Fibroblast of mammary gland (primary cell): ENCODE measurements at places on chromosomes 13 and 19.

DNA sequence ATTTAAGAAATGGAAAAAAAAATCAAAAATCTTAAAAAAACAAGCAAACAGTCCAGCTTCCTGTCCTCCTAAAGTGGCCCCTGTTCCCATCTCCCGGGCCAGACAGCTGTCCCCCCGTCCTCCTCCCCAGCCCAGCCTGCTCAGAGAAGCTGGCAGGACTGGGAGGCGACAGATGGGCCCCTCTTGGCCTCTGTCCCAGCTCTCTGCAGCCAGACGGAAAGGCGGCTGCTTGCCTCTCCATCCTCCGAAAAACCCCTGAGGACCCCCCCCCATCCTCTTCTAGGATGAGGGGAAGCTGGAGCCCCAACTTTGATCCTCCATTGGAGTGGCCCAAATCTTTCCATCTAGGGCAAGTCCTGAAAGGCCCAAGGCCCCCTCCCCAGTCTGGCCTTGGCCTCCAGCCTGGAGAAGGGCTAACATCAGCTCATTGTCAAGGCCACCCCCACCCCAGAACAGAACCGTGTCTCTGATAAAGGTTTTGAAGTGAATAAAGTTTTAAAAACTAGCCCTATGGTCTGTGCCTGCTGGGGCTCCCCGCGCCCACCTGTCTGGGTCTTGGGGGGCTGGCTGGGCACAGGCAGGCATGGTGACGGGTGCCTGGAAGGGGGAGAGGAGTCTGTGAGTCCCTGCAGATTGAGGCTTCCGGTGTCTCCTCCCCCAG is 3.8 kb downstream of the GADD45GIP1 start:
- DNase-seq: no peak

- no peak for DNase-seq
Measured at GRCh38 chr13:66971004-66971403, 259.1 kb downstream of the PCDH9 start.

DNA sequence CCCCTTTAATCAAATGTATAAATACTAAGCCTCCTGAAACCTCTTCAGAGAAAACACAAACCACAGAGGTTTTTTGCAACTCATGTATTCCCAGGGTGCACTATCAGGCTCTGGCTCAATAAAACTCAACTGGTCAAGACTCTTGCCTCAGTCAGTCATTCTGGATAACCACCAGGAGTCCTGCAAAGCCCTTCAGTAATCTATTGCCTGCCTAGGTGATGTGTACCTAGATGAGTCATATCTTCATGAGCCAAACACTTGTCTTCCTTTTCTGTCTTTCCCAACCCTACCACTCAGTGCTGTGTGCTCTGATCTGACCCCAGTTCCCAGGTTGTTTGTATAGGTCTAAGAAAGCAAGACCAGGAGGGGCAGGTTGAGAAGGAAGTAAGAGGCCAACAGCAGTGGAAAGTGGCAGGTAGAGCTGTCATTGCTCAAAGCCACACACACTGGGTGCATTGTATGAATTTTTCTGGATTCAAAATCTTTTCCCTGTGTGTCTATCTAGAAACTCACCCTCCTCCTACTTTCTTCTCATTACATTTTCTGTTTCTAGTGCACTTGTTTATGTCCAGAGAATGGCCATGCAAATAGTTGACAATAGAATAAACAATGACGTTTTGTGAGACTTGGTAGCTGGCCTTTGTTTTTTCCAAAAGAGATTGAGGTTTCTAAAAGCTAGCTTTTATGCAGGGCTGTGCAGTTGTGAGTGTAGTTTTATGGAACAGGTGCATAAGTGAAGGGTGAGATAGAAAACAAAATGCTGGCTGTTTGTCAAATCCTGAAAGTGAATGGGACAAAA is 48.1 kb downstream of the PSG1 start:
- DNase-seq: no peak

- DNase-seq: no peak
Measured at GRCh38 chr13:110158226-110158625, 148.7 kb downstream of the COL4A1 start.

DNA sequence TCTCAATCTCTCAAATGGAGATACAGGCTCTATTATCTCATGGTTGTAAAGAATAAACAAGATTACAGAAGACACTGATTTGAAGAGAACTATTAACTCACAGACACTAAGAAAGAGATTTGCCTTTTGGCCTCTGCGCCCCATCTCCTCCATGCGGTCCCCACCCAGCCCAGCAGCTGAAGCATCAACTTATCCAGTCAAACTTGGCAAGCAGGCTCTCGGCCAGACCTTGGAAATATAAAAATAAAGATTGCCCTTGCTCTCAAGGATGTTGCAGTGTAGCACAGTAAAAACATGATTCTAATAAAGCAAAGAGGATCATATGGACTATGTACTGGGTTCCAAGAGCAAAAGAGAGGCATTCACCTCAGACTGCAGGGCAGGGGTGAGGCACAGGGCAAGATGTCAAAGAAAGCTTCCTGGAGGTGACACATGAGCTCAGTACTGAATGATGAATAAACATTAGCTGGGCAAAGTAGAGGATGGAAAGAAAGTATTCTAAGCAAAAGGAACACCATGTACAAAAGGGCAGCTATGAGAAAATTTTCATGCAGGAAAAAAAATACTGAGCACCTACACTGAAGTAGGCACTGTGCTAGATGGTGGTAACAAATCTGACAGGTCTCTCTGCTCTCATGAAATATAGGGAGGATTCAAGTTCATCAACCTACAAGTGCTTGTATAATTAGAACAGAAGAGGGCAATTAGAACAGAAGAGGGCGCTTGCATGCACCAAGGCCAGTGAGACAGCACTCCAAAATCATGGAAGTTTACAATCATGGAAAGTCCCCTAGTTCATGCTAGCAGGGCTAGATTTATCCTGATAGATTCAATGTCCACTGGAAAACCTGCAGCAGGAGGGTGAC is 85.0 kb downstream of the SACS start:
- DNase-seq: peak; percentile 64

GRCh38 chr13:104869501-104869900 is 1666.0 kb downstream of the EFNB2 start:
- DNase-seq: no peak

DNA sequence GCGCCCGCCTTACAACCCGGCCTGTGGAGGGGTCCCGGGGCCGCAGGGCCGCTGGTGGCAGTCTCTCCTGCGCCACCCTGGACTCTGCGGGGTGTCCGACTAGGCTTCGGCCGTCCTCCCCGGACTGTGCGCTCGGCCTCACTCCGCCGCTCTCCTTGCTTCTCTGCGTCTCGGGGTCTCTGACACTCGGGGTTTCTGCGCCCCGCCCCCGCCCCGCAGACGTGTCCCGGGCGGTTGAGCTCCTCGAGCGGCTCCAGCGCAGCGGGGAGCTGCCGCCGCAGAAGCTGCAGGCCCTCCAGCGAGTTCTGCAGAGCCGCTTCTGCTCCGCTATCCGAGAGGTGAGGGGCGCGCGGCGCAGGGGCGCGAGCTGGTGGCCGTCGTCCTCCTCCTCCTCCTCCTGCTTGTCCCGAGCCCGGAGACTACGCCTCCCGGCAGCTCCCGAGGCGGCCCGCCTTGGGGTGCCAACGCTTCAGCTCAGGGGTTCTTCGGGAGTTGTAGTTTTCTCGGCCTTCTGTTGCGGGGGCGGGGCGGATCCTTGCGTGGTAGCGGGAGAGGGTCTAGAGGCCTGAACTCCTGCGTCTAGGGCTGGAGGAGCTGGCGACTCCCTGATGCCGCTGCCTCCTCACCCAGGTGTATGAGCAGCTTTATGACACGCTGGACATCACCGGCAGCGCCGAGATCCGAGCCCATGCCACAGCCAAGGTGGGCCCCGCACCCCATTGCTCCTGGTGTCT is 627 bp downstream of the LIN7B start:
- DNase-seq: peak; percentile 42

DNA sequence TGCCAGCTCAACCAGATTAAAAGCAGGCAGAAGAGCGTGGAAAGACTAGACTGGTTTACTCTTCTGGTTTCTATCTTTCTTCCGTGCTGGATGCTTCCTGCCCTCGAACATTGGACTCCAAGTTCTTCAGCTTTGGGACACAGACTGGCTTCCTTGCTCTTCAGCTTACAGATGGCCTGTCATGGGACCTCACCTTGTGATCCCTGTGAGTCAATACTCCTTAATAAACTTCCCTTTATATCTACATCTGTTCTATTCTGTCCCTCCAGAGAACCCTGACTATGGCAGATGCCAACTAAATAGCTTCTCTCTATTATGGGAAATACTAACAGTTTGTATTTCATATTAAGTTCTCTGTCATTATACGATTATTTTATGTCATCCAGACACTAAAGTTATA is 609.1 kb downstream of the LMO7 start:
- no peak for DNase-seq

DNA sequence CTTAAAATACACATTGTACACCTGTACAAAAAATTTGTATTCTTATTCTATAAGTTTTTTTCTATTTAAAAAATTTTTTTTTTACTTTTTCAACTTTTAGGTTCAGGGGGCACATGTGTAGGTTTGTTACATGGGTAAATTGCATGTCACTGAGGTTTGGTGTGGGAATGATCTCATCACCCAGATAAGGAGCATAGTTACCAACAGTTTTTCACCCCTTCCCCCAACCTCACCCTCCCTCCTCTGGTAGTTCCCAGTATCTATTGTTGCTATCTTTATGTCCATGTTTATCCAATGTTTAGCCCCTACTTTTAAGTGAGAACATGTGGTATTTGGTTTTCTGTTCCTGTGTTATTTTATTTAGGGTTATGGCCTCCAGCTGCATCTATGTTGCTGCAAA is 89.9 kb downstream of the CDK8 start:
- no peak for DNase-seq

- peak; percentile 80 for DNase-seq
Measured at GRCh38 chr13:28636677-28637317, 22.1 kb upstream of the POMP start.

GRCh38 chr19:48292798-48293197 is 22.9 kb downstream of the ZNF114 start:
- DNase-seq: peak; percentile 97

DNA sequence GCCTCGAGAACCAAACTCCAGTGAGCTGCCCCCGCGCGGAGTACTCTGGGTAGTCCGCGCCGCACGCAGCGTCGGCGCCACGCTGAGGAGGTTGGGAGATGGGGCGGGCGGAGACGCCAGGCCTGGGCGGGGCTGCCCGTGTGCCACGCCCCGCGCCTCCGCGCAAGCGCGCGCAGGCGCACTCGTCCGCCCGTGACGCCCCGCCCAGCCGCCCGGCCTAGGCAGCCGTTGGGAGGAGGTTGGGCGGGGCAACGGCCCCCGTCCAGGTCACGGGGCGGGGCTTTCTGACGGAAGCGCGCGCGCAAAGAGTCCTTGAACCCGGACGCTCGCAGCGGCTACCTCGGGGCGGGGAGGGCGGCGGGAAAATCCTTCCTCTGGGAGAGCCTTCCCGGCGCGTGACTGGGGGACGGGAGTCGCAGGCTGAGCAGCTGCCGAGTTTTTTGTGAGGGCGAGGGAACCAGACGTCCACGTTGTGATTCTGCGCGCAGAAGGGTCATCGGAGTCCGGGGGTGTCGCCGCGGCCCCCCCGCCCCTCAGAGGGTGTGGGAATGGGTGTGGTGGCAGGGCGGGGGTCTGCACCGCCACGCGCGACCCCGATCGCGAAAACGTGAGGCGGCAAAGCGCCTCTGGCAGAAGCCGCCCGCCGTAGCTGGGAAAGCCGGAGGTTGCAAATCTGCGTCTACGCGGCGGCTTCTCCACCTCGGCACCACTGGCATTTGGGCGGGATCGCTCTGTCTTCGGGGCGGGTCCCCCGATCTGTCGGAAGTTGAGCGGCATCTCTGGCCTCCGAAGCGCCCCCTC is at the start of gene MED26:
MED26 (minus strand) TSS at position 22 of the 801 bp plus-strand sequence. CDS start 261 bp downstream, outside the sequence.
- peak; percentile 89 for DNase-seq

GRCh38 chr13:113546571-113547237 is 37.8 kb upstream of the TFDP1 start:
- DNase-seq: peak; percentile 40

DNA sequence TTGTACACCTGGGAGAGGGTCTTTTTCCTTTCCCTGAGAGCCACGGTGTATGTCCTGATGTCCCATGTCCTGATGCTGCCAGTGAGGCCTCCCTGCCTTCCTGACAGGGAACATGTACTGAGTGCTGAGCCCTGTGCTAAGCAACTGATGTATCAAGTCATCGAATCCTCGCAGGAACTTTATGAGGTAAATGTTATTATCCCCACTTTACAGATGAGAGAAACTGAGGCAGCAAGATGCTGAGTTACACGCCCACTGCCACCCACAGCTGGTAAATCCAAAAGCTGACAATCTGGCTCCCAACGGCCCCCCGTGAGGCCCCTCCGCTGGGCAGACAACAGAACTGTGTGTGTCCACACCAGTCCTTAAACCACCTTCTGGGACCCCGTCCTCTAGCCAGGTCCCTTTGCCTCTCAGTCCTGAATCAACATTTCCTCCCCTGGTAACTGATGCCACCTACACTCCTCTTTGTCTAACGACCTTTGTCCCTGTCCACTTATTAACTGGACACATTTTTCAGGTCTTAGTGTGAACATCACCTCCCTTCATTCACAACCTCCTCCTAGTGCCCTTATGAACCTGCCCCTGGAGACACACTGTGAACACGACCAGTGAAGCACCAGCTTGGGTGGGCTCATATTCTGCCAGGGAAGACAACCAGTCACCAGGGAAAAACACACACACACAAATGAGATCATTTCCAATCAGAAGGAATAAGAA is 5.4 kb upstream of the VSIG10L start:
- DNase-seq: no peak

DNA sequence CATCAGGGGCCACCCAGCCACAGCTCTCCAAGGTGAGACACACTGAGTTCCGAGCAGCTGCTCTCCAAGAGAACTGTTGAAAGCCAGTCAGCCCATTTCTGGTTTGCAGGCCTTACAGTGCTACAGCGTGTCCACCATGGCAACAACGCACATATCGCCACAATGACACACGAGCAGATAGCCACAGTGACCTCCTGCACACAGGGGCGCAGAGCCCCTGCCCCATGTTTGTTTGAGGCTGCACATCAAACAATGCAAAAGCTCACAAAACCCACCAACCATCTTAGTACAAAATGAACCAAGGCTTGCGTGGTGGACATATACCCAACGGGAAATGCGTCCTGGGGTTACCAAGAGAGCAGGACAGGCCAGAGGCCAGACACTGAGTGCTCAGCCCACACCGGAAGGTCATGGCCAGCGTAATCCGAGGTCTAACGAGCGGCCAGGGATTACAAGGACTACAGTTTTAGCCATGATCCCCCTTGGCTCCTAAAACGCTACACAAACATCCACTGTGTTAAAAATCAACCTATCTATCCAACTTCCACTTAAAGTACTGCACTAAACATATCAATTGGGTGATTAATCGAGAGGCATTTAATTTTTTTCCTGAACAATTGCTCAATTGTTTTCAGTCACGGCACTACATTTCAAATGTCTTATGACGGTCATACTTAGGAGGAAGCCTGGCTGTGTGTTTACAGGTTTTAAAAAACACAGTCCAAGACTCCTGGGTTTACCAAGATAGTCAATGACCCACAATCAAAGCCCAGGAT is 56.0 kb downstream of the STK24 start:
- no peak for DNase-seq

DNA sequence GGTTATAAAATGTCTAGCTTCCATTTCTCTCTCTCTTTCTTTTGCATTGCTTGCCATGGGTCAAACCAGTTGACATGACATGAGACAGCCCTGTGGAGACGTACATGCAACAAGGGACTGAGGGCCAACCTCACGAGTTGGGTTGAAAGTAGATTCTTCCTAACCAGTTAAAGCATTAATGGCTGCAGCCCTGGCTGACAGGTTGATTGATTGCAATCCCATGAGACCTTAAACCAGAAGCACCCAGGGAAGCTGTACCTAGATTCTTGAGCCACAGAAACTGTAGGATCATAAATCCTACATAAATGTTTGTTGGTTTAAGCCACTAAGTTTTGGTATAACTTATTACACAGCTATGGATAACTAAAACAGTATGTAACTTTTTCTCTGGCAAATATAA is 373.8 kb downstream of the DACH1 start:
- no peak for DNase-seq
